ENCODE measurements at places on chromosomes 16 and 17.

DNA sequence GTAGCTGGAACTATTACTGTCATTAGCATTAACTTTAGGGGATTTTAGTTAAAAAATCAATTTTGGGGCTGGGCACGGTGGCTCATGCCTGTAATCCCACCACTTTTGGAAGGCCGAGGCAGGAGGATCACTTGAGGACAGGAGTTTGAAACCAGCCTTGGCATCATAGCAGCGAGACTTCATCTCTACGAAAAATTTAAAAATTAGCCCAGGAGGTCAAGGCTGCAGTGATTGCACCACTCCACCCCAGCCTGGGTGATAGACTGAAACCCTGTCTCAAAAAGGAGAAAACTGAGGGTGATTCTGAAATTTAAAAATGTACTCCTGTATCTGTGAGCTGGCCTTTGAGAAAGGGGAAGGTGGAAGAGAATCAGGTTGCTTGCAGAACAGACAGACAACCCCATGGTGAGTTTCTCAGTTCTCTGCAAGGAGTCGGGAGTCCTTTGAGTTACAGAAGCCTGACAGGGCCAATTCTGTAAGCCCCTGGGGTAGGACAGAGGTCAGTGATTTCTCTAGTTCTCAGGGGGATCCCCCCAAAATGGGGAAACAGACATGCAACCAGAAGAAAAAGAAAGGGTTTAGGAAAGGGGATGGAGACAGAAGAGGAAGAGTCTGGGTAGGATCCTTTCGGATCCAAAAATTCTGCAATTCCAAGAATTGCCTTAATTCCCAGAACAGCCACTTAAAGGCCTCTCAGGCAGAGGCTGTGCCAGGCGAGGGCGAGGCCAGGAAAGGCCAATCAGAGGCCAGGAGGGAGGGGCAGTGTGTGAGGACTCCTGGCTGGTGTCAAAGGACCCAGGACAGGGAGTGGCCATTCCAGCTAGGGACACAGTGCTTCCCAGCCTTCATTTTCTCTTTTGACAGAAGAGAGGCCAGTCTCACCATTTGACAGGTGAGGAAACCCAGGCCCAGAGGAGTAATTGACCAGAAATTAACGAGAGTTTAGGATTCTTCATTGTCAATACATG lies 6.7 kb downstream of the NUPR1 start:
- DNase-seq: no peak

DNA sequence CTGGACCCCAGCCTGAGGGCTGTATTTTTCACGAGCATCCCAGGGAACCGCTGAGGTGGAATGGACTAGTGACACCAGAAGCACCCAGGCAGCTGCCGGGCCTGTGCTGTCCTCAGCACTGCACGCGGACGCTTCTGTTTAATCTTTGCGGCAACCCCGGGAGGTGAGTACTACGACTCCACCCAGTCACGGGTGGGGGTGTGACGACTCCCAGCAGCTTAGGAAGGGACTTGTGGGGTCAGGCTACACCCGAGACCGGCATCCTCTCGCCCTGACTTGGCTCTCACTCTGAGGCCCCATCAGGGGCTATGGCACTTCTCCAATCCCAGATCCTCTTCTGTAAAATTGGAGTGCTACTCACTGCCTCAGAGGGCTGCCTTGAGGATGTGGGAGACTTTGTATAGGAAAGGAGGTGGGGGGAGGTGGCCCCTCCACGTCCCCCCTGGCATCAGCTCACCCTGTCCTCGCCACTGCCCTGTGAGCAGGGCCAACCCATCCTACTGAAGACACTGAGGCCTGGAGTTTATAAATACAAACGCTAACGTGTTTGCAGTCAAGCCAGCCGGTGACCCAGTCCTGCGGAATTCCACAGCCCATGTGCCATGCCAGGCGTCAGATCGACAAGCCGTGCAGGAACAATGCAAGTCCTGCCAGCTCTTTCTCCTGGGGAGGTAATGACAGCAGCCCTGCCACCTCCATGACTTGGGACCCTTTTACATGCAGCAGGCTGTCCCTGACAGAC lies 44.4 kb downstream of the PPL start:
- no peak for DNase-seq

DNA sequence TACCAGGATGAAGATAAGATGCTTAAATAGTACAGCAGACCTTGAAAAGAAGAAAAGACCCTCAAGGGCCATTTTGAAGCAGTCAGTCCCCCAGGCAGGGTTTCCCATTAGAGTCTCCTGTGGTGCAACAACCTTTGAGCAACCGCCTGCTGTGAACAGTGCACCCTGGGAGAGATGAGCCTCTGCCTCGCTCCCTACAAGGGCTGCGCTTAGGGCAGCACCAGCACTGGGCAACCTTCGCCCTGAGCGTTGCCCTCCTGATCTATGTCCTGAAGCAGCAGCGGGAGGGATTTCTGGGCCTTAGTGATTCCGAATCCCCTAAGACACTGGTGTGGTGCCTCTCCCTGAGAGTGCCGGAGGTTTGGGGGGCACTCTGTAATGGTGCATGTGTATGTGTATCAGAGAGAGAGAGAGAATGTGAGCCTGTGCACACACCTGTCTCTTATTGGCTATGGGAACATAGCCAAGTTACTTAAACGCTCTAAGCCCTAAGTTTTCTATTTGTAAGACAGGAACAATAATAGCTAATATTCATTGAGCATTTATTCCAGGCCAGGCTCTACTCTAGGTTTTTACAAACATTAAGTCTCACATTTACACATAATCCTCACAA lies 25.2 kb upstream of the ABCC12 start:
- no peak for DNase-seq

DNA sequence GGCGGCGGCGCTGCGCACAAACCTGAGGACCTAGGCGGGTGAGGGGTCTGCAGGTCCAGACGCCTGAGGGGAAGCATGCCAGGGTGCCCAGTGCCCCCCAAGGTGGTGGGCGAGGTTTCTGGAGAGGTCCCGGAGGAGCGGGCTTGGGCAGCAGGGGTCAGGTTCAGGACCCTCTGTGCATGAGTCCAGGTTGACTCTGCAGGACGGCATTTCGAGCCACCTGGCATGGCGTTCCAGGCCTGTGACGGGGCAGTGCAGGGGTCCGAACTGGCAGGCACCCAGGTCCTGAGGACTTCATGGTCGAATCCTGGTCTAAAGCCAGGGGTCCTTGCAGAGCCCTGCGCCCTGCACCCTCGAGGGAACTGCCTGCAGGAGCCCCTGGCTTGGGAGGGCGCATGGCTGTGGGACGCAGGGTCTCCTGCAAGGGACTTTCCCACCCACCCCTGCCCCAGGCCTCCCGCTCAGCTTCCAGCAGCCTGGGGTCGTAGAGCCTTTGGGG lies 3.5 kb downstream of the SLC16A3 start:
- DNase-seq: no peak
